ENCODE measurements at places on chromosomes 12 and 14.

GRCh38 chr12:52214421-52214802, 18.6 kb upstream of the KRT7 start:
- no peak for DNase-seq

DNA sequence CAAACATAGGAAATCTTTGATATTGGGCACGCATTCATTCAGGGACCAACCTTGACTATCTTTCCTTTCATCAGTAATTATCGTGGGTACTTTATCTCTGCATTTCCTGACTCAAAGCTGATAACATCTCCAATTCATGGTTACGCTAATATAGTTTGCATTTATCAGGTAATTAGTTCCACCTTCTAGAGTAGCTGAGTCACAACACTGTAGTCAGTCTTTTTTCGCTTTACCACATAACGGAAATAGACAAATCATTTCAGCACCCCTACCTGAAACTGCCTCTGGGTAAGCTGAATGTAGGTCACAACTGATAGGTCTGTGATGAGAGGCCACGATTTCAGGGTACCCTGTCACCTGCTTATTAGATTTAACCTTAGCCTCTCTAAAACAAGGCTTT, 36.7 kb upstream of the IL22 start:
- DNase-seq: no peak

- no peak for DNase-seq
Measured at GRCh38 chr14:69493791-69494190, 9.3 kb downstream of the PLEKHD1 start.

GRCh38 chr12:48058771-48059170, 47.1 kb downstream of the SENP1 start:
- DNase-seq: no peak

DNA sequence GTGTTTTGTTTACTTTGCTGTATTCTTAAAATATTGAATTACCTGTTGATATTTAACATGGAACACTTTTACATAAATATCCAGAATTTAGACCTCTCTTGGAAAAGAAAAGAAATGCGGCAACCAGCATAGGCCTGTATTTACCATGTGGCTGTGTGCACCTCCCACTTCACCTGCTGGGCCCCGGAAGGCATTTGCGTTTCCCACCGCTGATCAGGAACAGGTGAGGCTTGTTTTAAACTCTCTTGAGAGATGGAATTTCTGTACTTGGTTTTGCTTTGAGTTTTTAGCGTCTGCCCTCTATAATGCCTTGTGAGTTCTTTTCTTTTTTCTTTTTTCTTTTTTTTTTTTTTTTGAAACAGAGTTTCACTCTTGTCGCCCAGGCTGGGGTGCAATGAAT, 124.2 kb downstream of the GLT1D1 start:
- DNase-seq: no peak

DNA sequence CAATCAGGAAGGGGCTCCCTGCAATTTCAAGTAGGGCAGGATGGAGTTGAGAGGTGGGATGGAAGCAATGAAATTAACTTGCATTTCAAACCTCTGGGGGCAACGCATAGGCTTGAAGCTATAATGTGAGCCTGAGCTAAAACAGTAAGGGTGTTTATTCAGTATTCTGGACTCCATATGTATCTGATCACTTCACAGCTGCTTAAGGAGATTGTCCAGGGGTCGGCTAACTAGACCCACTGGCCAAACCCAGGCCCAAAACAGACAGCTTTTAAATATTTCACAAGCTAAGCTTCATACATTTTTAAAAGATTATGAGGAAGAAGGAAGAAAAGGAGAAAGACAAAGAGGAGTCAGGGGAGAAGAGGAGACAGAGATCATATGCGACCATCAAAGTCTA, 6.8 kb upstream of the SERPINA3 start:
- no peak for DNase-seq

GRCh38 chr12:44574586-44574985, 301.5 kb downstream of the NELL2 start:
- DNase-seq: no peak

DNA sequence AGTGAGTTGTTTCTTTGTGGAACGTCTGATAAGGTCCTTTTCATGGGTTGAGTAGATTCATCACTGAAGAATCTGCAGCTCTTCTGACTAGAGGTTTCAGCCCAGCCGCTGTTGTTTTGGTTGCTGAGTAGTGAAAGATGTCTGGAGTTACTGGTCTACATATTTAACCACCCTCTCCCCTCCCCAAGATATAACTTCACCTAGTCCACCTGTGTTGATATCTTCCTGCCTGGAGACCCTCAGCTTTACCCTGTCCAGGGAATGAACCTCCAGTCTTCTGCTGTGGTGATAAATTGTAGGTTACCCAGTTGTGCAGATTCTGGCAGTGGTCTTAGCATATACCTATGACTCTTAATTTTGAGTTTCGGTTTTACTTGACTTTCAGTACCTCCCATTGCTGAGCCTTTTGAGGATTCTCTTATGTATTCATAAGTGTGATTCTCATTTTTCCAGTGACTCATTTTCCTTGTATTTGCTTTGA, 62.9 kb downstream of the CCDC91 start:
- peak; percentile 0 for DNase-seq

GRCh38 chr12:95755261-95755865, 35.2 kb downstream of the NTN4 start:
- no peak for DNase-seq

DNA sequence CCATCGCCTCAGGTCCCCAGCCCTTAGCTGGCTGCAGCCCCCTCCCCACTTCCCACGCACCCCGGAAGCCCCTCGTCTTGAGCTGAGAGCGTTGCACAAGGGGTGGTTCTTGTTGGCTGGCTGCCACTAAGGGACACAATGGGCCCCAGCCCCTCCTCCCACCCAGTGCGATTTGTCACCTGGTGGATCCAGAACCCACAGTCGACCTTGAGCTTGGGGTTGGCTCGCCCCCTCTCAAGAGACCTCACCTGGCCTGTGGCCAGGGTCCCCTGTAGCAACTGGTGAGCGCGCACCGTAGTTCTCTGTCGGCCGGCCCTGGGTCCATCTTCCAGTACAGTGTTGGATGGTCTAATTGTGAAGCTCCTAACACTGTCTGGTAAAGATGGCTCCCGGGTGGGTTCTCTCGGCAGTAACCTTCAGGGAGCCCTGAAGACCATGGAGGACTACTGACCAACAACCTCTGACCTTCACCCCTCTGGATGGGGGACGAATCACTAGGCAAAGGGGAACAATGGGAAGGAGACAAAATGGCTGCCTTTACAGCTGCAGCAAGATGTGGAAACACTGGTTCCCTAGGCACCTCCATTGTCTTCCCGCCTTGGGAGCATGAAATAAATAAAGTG, 6.6 kb downstream of the PHB2 start:
- DNase-seq: no peak

- no peak for DNase-seq
Measured at GRCh38 chr12:69490920-69491643, 20.9 kb downstream of the FRS2 start.

- DNase-seq: peak; percentile 22
Measured at GRCh38 chr14:93112891-93113677, 2.6 kb downstream of the ITPK1 start.

DNA sequence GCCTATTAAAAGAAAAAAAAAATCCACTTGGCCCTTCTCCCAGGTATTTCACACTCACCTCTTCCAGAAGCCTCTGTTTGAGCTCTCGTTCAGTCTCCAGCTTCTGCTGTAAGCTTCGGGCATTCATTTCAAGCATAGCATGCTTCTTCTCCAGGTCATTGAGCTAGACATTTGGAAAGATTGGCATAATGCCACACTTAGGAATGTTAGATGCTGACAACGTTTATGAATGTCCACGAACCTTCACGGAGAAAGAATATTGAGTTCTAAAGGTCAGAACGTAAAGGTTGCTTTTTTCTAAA, 60.5 kb downstream of the PRKAB1 start:
- DNase-seq: no peak

DNA sequence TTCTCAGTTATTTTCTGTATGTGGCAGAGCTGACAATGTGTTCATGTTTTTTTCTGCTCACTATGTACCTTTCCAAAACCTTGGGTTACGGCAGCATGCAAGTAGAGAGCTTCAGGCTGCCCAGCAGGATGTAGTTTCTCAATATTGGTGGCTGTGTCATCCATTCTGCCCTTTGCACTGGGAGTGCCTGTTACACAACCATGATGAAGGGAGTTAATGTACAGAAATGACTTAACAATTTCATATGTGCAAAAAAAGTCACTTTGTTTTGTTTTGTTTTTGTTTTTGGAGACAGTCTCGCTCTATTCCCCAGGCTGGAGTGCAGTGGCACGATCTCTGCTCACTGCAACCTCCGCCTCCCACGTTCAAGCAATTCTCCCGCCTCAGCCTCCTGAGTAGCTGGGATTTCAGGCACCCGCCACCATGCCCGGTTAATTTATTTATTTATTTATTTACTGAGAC, 6.1 kb upstream of the CNIH1 start:
- no peak for DNase-seq

DNA sequence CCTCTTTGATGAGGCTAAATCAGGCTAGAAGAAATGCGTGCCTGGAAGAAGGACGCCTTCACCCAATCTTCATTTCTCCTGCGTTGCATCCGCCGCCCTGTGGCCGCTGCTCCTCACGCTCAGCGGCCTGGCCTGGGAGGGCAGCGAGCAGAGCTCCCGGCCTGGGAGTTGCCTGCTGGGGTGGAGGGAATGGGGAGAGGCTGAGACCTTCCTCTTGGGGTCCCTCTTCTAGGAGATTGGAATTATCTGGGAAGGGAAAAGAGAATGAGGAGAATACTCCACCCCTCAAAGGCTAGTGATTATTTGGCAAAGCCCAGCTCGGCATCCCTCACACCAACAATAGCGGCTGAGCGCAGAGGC, 2.4 kb upstream of the HOXC12 start:
- no peak for DNase-seq

GRCh38 chr12:47388712-47389111, 309.0 kb upstream of the AMIGO2 start:
- DNase-seq: no peak

DNA sequence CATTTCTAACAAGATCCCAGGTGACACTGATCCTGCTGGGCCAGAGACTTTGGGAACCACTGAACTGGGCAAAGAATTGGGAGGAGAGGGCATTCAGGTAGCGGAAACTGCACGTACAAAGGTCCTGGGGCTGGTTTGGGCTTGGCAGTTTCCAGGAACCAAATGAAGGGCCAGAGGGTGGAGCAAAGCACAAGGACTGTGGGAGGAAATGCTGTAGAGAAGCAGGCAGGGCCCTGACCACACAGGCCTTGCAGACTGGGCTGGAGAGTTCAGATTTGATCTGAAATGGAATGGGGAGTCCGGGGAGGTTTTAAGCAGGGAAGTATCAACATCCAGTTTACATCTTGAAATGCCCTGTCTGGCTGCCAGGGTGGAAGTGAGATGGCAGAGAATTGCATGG, 195.1 kb downstream of the PHETA1 start:
- DNase-seq: no peak

- no peak for DNase-seq
Measured at GRCh38 chr14:37579274-37579673, 15.8 kb downstream of the FOXA1 start.

- no peak for DNase-seq
Measured at GRCh38 chr12:101743724-101744472, 4.6 kb upstream of the SYCP3 start.

DNA sequence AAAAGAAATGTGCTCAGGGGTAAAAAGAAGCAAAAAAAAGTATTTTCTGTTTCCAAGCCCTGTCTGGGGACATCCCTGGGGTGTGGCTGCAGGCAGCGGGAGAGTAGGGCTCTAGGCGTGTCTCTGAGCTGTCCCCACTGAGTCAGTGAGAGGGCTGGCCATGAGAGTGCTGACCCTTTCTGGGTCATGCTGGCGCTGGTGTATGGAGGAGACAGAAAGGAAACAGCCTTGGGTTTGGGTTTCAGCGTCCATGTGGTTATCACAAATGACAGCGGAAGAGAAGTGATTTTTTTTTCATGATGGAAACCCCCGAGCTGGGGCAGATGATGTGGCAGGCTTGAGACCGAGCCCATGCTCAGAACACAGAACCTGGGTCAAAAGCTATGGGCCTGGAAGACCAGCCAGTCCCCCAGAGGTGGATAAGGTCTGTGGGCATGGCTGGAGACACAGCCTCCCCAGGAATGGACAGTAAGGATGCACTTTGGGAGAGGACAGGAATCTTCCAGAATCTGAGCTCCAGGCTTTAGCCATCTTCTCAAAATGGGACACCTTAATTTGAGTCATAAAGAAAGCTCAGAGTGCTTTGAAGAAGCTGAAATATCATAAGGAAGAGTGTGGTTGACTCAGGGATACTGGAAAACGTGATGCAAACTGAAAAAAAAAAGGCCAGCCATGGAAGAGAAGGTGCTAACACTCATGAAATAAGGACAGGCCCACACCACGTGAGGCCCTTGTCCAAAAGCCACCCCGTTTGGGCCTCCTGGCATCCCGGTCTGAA, 36.2 kb downstream of the SYNE3 start:
- no peak for DNase-seq

DNA sequence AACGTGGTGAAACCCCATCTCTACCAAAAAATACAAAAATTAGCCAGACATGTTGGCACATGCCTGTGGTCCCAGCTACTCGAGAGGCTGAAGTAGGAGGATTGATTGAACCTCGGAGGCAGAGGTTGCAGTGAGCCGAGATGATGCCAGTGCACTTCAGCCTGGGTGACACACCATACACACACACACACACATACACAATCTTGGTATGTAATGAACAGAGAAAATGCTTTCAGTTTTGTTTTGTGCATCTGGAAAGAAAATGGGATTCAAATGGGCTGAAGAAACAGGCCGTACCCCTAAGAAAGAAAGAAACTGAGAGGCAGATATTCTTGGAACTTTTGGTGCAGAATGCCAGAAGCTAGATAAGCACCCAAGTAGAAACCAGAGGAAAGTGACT, 107.2 kb downstream of the PDE3A start:
- DNase-seq: no peak

- no peak for DNase-seq
Measured at GRCh38 chr12:77387214-77387613, 321.8 kb upstream of the E2F7 start.

DNA sequence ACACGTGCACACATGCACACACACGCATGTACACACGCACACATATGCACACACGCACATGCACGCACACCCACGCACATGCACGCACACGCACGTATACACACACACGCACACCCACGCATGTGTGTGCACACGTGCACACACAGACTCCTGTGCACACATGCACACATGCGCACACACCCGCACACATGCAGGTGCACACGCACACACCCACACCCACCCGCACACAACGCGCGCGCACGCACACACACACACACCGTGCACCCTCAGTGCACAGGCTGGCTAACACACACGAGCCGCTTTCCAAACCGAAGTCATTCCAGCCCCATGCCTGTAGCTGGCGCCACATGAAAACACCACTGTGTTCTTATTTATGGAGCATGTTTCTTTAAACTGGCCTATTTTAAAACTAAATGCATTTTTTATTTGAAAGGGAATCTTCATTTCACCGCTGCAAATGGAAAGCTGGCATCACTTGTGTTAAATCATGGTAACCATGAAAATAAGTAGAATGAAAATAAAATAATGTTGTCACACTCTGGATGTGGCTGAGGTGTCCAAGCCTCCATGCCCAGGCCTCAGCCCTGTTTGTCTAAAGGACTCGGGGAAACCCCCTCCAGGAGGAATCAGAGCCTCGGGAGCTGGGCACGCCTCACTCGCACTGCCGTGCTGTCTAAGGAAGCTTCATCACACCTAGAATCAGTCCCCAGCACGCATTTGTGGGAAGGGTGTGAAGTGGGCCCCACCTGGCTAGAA, 45.1 kb downstream of the GALNT9 start:
- no peak for DNase-seq

GRCh38 chr12:8891976-8892375, 22.3 kb upstream of the PHC1 start:
- no peak for DNase-seq

GRCh38 chr12:121947981-121948380, 29.6 kb downstream of the CFAP251 start:
- no peak for DNase-seq

All from activated naive CD4-positive, alpha-beta T cell (primary cell).